Upper lobe of left lung (tissue), 6 donors: ENCODE measurements at places on chromosomes 12 and 14.

DNA sequence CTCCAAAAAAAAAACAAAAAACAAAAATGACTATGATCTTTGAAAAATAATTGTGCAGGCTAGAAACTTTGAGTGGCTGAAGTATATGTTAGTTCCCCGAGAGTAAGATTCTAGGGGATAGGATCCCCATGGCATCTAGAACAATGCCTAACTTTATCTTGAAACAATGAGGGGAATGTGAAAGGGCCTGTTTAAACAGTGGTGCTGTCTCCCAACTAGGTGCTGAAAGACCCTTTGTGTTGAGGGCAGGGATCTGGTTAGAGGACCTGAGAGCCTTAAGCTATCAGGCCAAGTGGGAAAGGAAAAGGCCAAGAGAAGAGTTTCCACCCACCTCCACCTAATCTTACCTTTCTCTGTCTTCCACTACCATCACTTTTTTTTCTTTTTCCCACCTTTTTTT lies 6.8 kb upstream of the YLPM1 start:
- DNase-seq = no peak

- no peak for DNase-seq
Measured at GRCh38 chr14:43503508-43503907, 1003.6 kb downstream of the FSCB start.

GRCh38 chr12:113755098-113755497 lies 211.0 kb downstream of the RBM19 start:
- DNase-seq = no peak

GRCh38 chr12:96980991-96981414 lies 73.9 kb downstream of the NEDD1 start:
- no peak for DNase-seq

DNA sequence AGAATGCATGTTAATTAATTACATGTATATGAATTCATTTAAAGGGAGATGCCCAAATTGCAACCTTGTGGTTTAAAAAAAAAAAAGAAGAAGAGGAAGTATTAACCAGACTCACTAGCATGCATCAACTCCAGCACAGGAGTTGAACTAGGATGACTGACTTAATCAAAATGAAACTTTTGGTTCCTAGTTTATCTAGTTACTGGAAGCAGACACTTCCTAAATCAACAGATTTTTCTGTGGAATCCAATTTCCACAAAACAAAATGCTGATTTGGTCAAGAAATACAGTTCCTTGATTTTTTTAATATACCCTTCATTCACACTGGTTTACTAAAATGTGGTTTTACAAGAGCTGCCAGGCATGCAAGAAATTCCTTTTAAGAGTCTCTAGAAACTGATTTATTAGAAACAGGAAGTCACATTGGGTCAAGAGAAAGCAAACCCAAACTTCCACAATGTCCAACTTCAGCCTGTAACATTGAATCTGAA lies 41.6 kb downstream of the ITPR2 start:
- no peak for DNase-seq

GRCh38 chr12:27142101-27142721 lies 59.8 kb upstream of the C12orf71 start:
- peak; percentile 64 for DNase-seq

GRCh38 chr14:54570047-54570446 lies 3.1 kb downstream of the SAMD4A start:
- no peak for DNase-seq

DNA sequence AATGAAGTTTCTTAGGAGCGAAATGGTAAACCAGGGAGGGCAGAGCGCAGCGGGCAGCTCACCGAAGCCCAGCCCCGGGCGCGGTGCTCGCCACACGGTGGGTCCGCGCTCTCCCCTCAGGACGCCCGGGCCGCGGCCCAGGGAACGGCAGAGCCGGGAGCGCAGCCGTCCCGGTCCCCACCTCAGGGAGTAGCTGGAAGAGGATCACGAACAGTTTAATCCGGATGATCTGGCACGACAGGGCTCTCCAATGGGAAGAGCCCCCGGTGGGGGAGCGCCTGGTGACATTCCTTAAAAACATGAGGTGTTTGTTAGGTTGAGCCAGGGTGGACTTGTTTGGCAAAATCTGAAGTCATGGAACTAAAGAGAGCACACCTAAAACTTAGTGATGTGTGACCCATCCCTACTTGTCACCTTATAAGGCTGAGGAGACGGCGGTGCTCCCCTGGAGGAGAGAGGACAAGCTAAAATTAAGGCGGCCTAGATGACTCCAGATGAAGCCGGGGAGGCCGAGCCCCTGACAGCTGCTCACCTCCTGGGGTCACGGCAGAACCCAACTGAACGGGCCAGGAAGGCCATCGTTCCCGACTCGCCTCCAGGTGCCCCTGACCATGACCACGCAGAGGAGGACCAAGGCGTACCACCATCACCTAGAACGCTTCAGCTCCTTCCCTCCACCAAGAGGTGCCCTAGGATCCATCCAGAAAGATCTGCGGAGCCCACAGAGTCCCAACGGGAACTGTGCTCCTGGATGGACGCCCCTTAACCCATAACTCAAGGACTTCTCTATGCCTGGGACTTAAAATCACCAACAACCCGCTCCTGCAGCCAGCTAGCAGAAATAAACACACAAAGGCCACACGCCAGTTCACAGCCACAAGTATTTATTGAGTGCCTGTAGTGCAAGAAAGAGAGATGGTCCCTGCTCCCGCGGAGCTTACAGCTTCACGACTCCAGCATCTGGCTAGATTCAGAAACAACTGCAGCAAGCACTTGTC lies 866 bp upstream of the PITPNM2 start:
- DNase-seq = peak; percentile 28

- no peak for DNase-seq
Measured at GRCh38 chr12:122858171-122858570, 22.9 kb downstream of the HIP1R start.

GRCh38 chr12:24049101-24049500 lies 99.6 kb upstream of the SOX5 start:
- DNase-seq = no peak

DNA sequence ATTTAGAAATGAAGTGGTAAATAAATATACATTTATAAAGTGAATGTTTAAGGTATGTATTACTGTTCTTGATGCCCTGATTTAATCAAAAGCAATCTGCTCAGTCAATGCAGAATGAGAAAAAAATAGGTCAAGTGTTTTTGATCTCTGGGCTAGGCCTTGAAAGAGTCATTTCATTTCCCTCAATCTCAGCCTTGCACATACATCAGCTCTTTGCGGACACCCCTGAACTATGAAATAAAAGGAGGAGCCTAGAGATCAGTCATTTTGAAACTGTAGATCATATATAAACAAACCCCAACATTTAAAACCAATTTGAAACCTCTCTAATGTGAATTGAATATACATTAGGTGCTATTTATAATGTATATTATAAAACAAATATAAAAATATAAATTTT lies 42.5 kb downstream of the ATG2B start:
- no peak for DNase-seq

DNA sequence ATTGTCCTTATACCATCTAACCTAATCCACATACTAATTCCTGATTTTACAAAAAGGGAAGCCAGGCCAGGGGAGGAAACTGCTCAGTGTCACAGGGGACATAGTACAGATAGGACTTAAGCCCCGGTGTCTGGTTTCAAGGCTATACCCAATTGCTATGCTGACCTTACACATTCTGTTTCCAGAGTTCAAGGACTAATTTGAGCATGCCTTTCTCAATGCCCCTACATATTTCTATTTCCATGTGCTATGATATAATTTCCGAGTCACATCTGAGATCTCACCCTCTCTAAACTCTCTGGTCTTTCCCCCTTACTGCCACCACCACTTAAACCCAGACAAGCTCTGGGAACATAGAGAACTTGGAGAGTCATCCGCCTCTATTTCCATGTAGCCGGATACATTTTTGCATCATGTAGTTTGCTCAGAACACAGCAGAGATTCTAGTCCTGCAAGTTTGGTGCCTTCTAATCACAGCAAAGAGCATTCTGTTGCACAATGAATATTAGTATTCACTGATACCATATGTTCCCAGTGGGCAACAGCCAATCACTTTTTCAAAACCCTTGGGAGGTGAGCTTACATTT lies 34.2 kb downstream of the PPM1H start:
- DNase-seq = no peak

DNA sequence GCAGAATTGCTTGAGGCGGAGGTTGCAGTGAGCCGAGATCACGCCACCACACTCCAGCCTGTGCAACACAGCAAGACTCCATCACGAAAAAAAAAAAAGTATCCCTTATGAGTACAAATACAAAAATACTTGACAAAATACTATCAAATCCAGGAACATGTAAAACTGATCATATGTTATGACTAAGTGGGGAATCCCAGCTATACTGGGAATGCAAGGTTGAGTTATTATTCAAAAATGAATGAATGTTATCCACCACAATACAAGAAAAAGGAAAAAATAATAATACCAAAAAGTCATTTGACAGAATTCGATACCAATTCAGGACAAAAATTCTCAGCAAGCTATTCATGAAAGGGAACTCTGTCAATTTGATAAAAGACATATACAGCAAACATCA lies 32.6 kb downstream of the MOK start:
- DNase-seq = no peak

GRCh38 chr14:48275301-48275700 lies 599.9 kb upstream of the MDGA2 start:
- no peak for DNase-seq

DNA sequence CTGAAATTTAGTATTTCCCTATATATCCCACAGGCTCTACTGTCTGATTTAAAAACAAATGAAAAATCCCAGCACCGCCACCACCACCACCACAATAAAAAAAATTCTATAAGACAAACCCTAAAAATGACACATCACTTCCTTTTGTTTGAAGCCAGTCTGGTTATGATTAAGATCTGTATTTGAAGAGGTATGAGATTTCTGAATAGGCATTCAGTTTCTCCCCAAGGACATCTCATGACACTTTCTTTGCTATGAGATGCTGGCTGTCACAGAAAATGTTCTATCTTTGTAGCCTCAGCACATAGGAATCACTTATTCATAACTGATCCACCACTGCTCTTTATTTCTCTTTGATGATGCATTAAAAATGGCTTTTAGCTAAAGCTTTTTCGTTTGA lies 1071.0 kb downstream of the SLC6A15 start:
- no peak for DNase-seq

GRCh38 chr12:104536841-104537240 lies 80.1 kb downstream of the CHST11 start:
- no peak for DNase-seq

GRCh38 chr12:116222358-116222757 lies 55.1 kb downstream of the MED13L start:
- peak; percentile 79 for DNase-seq

DNA sequence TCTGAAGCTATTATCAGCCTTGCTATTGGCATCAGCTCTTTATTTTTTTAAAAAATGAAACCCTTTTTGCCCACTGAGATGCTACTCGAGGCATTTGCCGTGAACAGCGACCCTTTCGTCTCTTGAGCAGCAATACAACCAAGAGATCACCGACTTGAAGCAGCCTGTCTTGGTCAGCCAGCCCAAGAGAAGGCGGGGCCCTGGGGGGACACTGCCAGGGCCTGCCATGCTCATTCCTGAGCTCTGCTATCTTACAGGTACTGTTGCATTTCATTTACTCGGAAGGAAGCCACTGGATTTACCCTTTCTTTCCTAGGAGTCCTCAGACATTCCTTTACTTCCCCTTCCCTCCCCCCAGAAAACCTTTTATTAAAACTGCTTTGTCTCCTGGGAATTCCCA lies 16.7 kb downstream of the PIWIL1 start:
- DNase-seq = no peak

- no peak for DNase-seq
Measured at GRCh38 chr12:13176256-13176655, 20.3 kb upstream of the EMP1 start.

GRCh38 chr14:96568621-96569020 lies 66.4 kb downstream of the PAPOLA start:
- DNase-seq = no peak

- no peak for DNase-seq
Measured at GRCh38 chr12:66163289-66163688, 6.5 kb downstream of the TMBIM4 start.

DNA sequence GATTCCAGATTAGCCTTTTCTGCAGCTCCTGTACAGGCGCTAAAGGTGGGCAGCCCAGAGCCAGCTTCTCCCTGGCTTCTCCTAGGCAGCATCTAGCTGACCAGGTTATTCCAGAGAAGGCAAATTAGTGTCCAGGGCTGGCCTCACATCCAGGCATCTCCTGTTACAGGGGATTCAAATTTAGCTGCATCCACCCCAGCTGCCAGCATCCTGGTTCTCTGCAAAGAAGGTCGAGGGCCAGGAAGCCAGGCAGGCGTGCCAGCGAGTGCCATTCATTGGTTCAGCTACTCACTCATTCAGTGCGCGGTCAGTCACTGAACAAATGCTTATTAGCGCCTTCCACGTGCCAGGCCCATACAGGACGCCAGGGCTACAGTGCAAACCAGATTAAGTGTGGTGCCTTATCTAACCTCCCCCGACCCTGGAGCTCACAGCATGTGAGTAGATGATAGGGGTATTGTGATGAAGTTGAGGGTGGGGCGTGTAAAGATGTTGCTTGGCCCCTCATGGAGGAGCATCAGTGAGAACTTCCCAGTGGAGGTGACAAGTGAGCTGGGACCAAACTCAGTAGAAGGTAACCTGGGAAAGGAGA lies 15.7 kb upstream of the FAM222A start:
- no peak for DNase-seq

- DNase-seq = no peak
Measured at GRCh38 chr14:92516966-92517506, 3.5 kb downstream of the RIN3 start.

DNA sequence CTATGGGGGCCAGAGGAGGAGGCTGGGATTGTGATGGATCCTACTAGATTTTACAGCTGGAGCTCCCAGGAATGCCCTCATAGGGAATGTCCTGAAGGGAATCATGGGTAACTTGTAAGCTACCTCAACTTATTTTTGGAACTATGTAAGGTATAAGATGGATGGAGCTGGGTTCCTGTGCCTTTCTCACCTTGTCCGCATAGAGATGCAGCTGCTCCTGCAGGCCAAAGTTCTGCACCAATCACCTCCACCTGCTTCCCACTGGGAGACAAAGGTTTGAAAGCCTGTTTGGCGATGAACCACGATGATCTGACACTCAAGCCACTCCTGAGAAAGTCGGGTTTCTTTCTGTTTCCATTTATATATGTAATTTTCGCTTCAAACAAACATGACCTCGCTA lies 648 bp upstream of the AKAP5 start:
- no peak for DNase-seq

DNA sequence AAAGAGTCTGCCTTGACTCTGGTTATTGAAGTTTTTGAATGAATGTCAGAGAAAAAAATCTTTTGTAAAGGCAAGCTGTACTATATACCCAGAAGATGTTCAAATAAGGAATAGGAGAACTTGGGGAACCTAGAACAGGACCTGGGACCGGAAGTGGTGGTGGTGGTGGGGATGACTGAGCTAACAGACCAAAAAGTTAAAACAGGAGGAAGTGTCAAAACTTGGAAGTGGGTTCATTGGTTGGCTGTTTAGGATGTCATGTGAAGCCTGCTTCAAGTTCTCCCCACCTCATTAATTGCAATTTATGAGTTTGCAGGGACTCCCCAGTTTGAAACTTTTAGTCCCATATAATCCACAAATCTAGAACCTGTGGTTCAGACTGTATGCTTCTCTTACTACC lies 26.2 kb downstream of the PLXNC1 start:
- no peak for DNase-seq
